ENCODE measurements at places on chromosomes 6 and 20. TPM values are rescaled to one million over a fixed set of nuclear protein-coding genes. Genes with fewer than 3 reads are reported as not detected.

- H3K36me3 ChIP-seq, result no peaks in the 10 kb centered on the region
- no peak overlapping the region for H3K4me3 ChIP-seq
- no peak for DNase-seq
- H3K4me1 ChIP-seq, result no peaks in the 10 kb centered on the region
- H3K27me3 ChIP-seq, result no peaks in the 10 kb centered on the region
- no peak overlapping the region for H3K27ac ChIP-seq
These were observed 174.1 kb downstream of the PKHD1 start for GRCh38 chr6:51913265-51913664.

- no peak overlapping the region for H3K27ac ChIP-seq
- H3K4me1 ChIP-seq, result no peaks in the 10 kb centered on the region
- no peak overlapping the region for H3K4me3 ChIP-seq
- no peaks in the 10 kb centered on the region for H3K27me3 ChIP-seq
- H3K36me3 ChIP-seq, result no peaks in the 10 kb centered on the region
These were observed 55.0 kb downstream of the SAMD5 start for GRCh38 chr6:147563472-147563871.

DLL1 gene
- not detected for polyA plus RNA-seq

MRPL14 gene
- 123 TPM for polyA plus RNA-seq

DNA sequence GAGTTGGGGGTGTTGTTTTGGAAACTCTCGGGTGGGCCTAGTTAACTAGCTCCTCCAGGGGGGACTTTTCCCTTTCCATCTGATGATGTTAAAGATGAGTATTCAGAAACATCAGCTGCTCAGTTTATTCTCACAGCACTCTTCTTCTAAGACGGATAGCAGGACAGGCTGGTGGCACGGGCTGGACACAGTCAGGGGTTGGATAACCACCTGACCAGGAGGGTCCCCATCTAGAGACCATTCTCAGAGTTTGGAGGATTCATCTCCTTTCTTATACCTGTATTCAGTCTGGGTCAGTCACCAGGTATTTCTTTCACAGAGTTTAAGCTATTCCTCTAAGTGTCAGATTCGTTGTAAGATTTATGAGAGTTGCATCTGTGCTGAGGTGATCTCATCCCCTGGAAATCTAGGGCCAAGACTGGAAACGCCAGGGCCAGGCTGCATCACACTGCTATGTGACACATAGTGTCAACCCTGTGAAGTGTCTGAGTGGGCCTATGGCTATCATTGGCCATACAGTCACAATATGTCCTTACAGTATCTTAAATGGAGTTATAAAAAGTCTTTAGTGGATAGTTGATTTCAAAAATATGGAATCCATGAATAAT is 111.7 kb downstream of the FAM50B start:
- no peak overlapping the region for H3K4me3 ChIP-seq
- no peaks in the 10 kb centered on the region for H3K27me3 ChIP-seq
- H3K36me3 ChIP-seq, result no peaks in the 10 kb centered on the region
- DNase-seq, result no peak

TREM1 gene
- polyA plus RNA-seq, result not detected

TREML2 gene
- 1.6 TPM for polyA plus RNA-seq

- H3K27ac ChIP-seq, result no peak overlapping the region
- no peaks in the 10 kb centered on the region for H3K36me3 ChIP-seq
- DNase-seq, result no peak
- H3K27me3 ChIP-seq, result no peaks in the 10 kb centered on the region
- H3K4me1 ChIP-seq, result no peaks in the 10 kb centered on the region
These were observed 2.6 kb downstream of the TDRD6 start for GRCh38 chr6:46690141-46690755.

AAR2 gene
- 54.3 TPM for polyA plus RNA-seq

GRCh38 chr6:54801669-54802068 is 44.9 kb upstream of the FAM83B start:
- no peak for DNase-seq
- H3K4me3 ChIP-seq, result no peak overlapping the region
- no peak overlapping the region for H3K27ac ChIP-seq
- H3K27me3 ChIP-seq, result no peaks in the 10 kb centered on the region

CENPB gene
- polyA plus RNA-seq, result 1.9 TPM

GRCh38 chr20:63627129-63627750 is 339 bp upstream of the GMEB2 start:
- peak overlapping the region; percentile 91 for H3K4me3 ChIP-seq
- H3K36me3 ChIP-seq, result no peaks in the 10 kb centered on the region
- H3K4me1 ChIP-seq, result peaks cover 41% of the 10 kb centered on the region
- peak; percentile 96 for DNase-seq
- peak overlapping the region; percentile 86 for H3K27ac ChIP-seq

DNA sequence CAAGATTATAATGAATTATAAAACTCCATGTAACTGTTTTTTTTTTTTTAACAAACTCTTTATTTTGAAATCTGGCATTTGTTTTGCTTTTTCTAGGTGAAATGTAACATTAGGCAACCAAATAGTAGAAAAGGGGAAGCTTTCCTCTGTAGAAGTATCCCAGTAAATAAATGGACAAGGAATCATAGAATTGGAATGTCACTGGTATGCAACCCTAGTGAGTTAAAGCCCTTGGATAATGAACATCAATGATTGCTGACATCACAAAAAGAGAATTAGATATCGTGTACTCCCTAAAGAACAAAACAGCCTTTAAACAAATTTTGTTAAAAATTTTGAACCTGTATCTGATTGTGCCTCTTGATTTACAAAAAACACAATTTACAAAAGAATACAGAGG is 93.9 kb upstream of the OGFRL1 start:
- no peak for DNase-seq
- no peaks in the 10 kb centered on the region for H3K36me3 ChIP-seq
- no peaks in the 10 kb centered on the region for H3K27me3 ChIP-seq
- no peak overlapping the region for H3K4me3 ChIP-seq

FANCE gene
- 5.4 TPM for polyA plus RNA-seq

RSPH4A gene
- not detected for polyA plus RNA-seq

GRCh38 chr6:32057966-32058365 is 19.8 kb downstream of the CYP21A2 start:
- no peaks in the 10 kb centered on the region for H3K36me3 ChIP-seq
- no peak for DNase-seq
- H3K27me3 ChIP-seq, result no peaks in the 10 kb centered on the region
- H3K27ac ChIP-seq, result no peak overlapping the region

GRCh38 chr6:91278416-91278815 is 691.5 kb upstream of the MAP3K7 start:
- no peak overlapping the region for H3K4me3 ChIP-seq
- no peaks in the 10 kb centered on the region for H3K27me3 ChIP-seq
- no peaks in the 10 kb centered on the region for H3K36me3 ChIP-seq
- H3K4me1 ChIP-seq, result no peaks in the 10 kb centered on the region
- DNase-seq, result no peak
